ENCODE measurements at places on chromosomes 1 and 21.

DNA sequence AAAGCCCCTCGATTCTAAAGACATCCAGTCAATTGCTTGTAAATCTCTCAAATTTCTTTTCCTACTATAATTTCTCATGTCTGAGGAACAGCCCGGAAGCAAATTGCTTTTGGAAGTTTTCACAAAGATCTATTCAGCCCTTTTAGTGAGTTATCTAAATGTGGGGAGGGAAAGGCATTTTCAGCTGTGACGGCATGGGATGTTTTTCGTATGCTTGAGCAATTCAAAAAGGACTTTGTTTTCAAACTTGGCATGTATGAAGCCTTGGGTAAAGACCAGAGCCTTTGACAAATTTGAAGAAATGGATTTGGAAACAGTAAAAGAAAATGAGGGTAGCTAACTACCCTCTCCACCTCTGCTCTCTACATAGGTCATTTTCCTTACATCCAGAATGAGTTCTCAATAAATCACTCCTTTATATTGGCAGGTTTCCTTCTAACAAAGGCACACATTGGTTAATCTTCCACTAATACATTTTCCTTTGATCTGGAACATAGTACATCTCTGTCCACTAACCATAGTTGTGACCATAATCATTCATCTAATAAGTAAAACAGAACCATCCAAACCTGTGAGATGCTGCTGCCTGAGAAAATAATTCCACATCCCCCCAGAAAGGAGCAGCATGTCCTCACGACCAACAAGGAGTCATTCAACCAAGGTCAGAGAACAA, 66.1 kb upstream of the ADAM30 start:
- no peak for DNase-seq

DNA sequence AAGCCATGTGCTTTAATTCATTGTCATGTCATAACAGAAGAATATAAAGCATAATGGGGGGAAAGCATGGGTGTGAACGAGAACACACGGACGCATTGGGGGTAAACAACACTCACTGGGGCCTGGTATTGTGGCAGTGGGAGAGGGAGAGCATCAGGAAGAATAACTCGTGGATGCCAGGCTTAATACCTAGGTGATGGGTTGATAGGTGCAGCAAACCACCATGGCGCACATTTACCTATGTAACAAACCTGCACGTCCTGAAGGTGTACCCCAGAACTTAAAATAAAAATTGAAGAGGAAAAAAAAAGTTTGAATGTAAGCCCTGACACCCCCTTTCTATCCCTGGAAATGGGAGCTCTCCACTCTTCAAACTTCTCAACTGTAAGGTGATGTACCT, 34.9 kb upstream of the CACHD1 start:
- no peak for DNase-seq

DNA sequence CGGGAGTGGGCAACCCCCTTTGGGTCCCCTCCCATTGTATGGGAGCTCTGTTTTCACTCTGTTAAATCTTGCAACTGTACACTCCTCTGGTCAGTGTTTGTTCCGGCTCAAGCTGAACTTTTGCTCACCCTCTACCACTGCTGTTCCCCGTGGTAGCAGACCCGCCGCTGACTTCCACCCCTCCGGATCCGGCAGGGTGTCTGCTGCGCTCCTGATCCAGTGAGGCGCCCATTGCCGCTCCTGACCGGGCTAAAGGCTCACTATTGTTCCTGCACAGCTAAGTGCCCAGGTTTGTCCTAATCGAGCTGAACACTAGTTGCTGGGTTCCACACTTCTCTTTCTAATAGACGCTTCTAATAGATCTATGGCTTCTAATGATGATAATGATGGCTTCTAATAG, 488.6 kb downstream of the MRPL39 start:
- no peak for DNase-seq

GRCh38 chr1:211013346-211014240, 120.4 kb downstream of the KCNH1 start:
- DNase-seq: no peak

DNA sequence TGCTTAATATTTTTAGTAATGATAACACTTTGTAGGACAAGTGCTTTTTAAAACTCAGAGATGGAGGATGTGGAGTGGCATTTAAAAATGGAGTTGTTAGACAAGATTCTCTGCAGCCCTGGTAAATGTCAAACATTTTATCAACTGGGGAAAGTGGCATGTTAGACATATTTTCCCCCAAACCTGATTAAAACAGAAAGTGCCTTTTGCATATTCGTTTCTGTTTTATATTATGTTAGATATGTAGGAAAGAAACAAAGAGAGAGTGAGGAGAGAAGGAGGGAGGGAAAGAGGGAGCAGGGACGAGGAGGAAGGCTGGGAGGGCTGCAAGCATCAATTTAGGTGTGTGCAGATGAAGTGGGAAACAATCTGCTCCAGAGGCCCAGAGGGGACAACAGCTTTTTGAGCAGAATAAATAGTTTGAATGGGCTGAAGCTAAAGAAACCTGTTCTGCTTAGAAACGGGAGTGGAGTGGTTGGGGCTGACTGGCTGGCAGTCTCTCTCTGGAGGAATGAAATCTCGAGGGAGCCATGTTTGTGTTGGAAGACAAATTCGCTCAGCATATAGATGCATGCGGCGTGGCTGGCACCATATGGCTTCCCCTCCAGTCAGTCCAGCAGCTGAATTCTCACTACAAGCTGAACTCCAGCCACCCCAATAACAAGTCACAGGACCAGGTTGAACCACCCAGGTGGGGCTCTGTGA, 502.2 kb downstream of the AJAP1 start:
- DNase-seq: no peak
